ENCODE measurements at places on chromosomes 7 and 10.
A peak's percentile ranks its signal among the peaks of the same experiment; 100 is the strongest.

- DNase-seq, result no peak
Measured at GRCh38 chr10:26792758-26793495, 67.8 kb downstream of the ABI1 start.

DNA sequence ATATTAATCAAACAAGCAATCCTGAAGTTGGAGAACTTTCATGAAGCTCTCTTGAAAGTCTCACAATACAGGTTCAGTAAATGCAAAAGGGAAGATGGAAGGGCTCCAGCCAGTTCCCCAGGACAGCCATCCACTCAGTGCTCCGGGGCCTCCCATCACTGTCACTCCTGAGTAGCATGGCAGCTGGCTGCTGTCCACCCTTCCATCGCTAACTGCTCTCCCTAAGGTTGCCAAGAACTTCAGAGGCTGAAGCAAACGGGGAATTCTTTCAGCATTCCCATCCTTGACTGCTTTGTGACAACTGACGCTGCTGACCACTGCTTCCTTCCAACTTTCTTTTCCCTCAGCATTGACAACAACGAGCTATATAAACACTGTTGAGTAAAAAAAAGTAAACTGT lies 69.1 kb downstream of the VPS41 start:
- DNase-seq, result no peak

DNA sequence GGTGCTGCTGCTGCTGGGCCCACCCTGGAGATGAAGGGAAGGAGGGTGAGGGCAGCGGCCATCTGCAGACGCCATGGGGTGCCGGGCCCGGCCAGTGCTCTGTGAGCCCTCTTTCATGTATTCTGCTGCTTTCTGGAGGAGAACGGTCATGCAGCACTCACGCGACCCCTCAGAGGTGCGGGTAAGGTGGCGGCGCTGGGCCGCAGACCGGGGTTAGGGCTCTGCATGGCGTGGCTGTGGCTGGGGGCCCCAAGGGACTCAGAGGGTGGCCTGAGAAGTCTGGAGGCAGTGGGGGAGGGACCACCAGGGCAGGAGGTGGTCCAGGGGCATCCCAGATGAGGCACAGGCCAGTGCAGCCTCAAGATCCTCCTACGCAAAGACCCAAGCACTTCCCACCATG lies 275.5 kb downstream of the ELFN1 start:
- no peak for DNase-seq

DNA sequence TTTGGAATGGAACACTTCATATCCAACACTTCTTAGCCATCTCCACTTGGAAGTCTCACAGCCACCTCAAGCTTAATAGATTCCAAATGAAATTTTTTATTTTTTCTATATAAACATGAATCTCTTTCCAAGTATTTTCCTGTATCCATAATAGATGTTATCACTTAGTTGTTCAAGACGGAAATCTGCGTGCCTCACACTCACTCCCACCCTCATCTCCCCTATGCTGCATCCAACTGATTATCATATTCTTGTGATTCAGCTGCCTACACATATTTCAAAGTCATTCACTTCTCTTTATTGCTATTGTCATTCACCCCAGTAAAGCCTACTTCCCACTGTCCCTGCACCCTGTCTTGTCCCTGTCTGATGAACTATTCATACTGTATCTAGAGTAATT lies 70.2 kb upstream of the MKX start:
- DNase-seq, result no peak

DNA sequence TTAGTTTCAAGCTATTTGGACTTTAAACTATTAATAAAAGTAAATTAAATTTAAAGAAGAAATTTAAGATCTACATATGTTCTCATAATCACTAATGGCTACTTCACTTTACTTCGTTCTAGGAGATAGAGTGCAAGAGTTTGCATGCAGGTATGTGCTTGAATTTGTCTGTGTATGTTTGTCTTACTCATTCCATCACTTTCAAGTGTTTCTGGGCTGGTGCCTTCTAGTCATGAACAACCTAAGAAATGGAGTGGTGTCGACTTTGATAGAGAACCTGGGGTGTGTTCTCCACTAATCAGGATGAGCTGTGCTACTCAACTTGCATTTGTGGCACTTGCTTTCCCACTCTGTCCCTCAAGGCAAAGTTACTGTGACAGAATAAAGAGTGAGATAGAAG lies 169.9 kb downstream of the KCND2 start:
- no peak for DNase-seq

DNA sequence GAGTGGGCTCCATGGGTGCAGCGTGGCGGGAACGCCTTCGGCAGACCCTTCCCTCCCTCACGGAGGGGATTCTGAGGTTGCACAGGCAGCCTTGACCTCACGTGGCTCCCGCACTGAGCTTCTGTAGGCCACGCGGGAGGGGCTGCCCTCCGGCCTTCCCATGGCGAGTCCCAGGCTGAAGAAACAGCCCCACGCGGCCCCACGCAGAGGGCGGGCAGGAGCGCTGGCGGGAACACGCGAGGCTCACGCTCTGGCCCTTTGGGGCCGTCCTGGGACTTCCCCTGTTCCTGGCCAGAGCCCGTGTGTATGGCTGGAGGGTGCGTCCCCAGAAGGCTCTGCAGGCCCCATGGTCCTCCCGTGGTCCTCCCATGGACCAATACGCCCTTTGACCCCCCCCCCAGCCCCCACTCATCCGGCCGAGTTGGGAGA lies 21.7 kb upstream of the NKX6-2 start:
- no peak for DNase-seq

- no peak for DNase-seq
Measured at GRCh38 chr10:62443866-62444265, 69.7 kb downstream of the ZNF365 start.

DNA sequence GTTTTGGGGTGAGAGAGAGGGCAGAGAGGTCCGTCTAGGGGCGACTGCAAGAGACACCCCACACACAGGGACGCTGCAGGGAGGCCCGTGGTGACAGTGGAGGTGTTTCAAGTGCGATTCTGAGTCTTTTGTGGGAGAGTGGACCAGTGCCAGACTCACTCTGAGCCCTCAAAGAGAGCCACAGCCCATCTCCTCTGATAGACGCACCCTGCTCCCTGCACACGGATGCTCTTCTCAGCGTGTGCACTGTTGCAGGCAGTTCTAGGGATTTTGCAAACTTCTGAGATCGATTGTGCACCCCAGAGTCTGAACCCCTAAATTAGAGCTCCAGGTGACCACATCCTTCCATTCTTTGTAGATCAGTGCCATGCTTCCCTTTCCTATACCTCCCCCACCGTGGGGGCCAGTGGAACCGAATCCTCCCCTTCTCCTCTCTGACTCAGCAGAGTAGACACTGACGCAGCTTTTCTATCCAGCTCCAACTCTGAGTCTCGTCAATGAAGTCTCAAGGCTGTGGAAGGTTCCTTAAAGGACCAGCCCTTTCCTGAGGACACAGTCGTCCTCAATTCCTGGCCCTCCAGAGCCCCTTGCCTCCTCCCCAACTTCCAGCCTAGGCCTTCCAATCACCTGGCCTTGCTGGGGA lies 83.8 kb downstream of the TMEM130 start:
- peak; percentile 29 for DNase-seq

DNA sequence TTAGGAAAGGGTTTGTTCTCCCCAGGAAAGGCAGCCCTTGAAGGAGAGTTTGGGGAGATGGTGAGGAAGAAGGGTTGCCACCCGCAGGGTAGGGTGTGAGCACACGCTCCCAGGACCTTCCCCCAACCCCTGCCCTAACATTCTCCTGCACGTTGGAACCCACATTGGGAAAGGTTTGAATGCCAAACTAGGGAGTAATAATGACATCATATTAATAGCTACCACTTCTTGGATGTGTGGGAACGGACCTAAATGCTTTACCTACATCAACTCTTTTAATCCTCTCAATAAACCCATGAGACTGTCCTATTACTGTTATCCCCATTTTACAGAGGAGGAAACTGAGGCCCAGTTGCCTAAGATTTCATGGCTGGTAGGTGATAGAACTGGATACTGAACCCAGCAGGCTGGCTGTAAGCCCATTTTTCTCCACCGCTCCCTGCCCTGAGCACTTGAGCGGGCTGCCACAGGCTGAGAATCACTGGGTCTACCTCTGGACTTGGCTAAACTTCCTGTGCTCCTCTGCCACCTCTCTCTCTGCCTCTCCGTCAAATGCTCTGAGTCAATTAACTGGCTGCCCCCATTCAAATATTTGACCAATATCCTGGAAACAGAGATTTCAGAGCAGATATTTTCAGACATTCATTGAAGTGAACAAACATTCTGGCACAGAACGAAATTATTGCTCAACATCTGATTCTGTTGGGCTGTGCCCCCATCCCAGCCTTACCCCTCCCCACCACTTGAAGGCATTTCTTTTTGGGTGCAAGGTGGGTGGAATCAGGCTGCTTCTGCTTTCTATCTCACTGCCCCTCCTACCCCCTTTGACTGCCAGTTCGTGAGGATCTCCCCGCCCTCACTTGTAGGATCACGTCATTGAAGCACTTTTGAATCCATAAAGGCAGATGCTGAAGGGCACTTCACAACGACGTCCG lies 129.7 kb downstream of the C10orf105 start:
- no peak for DNase-seq

- DNase-seq, result no peak
Measured at GRCh38 chr10:89100680-89101079, 106.4 kb downstream of the CH25H start.

- DNase-seq, result no peak
Measured at GRCh38 chr7:87561102-87561501, 39.6 kb downstream of the ABCB1 start.

- DNase-seq, result no peak
Measured at GRCh38 chr10:86685893-86686632, 17.8 kb downstream of the LDB3 start.

- DNase-seq, result no peak
Measured at GRCh38 chr10:79126351-79127080, 57.8 kb downstream of the ZMIZ1 start.

- no peak for DNase-seq
Measured at GRCh38 chr10:95268438-95268837, 22.4 kb downstream of the PDLIM1 start.

DNA sequence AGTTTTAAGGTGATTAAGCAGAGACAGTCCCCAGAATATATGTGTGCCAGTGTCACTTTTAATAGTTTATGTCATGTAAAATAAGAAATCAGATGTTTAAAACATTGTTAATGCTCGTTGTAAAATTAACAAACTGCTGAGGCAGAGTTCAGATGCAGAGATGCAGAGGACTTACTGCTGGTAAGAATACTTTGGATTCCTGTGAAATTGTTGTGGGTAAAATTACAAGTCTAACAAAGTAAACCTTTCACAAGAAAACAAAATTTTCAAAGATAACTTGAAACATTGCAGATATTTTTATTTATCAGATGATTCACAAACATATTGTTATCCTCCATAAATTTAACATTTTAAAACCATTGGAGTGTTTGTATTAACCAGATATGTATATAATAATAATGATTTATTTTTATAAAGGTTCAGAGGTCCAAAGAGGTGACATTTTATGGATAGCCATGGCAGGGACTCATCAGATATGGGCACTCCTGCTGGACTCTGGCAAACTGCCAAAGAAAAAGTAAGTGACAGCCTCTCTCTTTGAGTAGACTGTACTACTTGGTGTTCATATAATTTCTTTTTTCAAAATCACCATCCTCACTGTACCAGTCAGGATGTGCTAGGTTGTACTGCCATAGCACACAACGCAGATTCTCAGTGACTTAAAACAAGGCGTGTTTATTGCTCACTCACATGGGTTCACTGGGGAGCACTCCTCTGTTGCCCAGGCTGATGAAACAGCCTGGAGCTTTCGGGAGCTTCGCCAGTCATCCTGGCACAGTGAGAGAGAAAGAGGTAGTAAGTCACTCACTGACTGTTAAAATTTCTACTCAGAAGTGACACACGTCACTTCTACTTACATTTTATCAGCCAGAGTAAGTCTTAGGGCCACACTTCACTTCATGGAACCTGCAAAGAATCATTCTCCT lies 43.5 kb downstream of the NHLRC2 start:
- no peak for DNase-seq

DNA sequence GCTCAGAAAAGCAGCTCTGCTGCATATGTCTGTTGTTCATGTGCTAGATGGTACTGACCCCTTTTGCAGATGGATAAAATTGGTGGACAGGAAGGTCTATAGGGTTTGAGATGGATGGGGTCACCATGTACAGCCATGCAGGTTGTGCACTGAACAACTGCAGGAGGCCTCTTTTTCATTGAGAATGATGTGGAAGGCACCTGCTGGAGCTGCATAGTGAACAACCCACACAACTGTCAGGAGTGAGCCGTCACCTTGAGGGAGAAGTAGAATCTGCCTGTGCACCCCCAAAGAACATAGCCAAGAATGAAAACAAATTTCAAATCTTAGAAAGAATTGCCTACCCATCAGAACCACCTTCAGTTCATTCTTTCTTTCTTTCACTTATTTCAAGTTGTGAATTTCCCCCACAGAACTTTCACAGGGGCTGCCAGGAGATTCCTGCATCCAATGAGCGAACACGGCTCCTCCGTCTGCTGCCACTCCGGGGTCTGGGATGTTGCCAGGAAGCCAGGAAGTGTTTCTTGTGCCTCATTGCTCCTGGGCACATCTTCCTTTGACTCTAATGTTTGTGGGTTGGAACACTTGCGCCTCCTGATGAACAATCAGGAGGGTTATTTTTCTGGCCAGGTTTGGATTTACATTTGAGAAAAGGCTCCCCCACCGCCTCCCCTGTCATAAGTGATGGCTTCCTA lies 53.7 kb upstream of the DOCK1 start:
- DNase-seq, result no peak

DNA sequence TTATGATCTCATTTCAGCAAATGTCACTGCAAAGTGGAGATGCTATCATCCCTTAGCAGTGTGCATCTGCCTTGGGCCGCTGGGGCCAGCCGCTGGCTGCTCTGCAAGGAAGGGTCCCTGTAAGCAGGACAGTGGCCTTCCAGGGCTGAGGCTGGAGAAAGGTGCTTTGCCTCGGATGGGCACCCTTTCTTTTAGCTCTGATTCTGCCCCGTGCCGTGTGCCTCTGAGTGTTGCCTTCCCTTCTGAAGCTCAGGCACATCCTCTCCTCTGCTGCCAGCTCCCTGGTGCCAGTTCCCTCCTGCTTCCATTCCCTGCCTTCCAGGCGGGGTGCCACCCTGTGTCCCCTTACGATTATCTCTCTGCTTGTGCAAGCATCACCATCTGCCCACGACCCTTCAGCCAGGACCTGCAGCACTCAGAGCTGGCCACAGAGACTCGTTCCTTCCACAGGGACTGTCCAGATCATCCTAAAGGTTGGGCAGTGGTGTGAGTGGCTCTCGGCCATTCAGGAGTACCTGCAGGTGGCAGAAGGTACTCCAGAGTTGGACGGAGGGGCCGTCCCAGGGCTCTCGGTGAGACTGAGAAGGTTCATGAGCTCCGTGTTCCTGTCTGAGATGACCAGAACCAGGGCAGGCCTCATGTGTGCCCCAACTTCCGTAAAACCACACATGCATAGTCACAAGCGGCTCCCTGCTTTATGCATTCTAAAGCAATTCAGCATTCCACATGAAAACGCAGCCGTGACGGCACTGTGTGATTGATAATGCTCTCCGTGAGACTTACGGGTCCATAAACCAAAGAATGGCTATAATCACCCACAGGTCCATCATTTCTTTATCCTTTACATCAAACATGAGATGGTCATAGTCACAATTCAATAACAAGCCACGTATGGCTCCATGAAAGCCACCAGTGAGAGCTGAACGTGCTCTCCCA lies 371.4 kb downstream of the DNAJB6 start:
- DNase-seq, result no peak
